Large intestine (tissue), 12 donors: ENCODE measurements at places on chromosomes 2 and 18.

DNA sequence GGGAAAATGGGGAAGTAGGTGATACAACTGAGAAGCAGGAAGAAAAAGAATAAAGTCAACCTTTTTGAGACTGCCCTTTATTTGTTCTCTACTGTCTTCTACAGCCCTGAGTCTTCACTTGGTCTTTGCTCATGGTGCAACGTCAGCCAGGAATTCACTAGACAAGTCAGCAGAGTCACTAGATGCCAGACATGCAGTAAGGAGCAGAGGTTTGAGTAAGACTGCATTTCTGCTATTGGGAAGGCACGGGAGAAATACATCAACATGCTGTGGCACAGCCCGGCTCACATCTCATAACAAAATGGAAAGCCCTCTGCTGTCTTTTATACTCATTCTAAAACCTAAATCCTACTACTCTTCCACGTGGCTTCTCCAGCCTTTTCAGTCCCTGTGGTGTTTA lies 67.1 kb downstream of the PRELID3A start:
- no peak for DNase-seq

DNA sequence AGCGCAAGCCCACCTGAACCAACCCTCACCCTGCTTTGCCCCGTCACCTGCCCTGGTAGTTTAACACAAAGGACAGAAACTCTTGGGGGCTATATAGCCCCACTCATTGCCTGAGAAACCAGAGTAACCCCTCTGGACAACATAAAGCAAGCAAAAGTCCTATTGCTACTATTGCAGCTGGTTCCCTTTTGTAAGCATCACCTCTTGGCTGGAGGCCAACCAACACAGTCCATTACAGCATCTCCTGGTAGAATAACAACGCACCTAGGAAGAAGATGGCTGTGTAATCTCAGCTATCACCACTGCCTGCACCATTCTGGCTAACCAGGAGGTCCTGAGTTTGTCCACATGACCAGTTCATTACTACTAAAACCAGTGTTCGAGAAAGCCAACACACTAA lies 36.4 kb downstream of the FLACC1 start:
- no peak for DNase-seq

GRCh38 chr2:101879466-101879865 lies 112.3 kb upstream of the IL1R2 start:
- no peak for DNase-seq

DNA sequence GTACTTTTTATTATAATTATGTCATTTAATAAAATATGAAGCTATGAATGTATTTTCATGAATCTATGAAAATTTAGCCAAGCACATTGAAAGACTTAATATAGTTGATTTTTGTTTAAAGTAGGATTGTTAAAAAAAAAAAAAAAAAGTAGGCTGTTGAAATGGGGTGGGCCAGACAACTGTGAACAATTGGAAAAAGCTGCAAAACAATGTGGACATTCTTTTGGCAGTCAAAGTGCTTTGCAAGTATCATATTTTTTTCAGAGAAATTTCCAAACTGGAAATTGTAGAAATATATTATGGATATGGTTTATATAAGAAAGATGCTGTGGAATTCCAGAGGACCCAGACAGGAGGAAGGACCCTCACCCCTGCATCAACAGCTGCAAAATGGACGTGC lies 82.1 kb downstream of the ETAA1 start:
- DNase-seq: no peak

- DNase-seq: no peak
Observed at GRCh38 chr18:8501044-8501443, 108.2 kb upstream of the RAB12 start.

GRCh38 chr2:233816771-233817170 lies 37.6 kb downstream of the HJURP start:
- DNase-seq: peak; percentile 82

DNA sequence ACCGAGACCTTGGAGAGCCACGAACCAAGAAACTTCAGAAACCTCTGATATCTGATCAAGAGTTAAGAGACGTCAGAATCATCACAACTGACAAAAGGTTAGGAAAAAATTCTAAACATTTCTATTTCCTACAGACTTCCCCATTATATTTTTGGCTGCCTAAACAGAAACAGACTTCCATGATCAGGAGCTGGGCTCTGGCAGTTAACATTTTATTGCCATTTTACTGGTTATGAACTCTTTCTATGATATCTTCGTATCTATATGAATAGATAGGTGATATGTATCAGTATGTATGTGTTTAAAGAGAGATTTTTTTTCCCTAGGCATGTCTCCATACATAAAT lies 31.1 kb upstream of the PPP1R1C start:
- DNase-seq: no peak

GRCh38 chr18:26689226-26689879 lies 141.0 kb upstream of the KCTD1 start:
- DNase-seq: no peak

GRCh38 chr2:1572638-1573037 lies 159.4 kb downstream of the TPO start:
- DNase-seq: no peak

DNA sequence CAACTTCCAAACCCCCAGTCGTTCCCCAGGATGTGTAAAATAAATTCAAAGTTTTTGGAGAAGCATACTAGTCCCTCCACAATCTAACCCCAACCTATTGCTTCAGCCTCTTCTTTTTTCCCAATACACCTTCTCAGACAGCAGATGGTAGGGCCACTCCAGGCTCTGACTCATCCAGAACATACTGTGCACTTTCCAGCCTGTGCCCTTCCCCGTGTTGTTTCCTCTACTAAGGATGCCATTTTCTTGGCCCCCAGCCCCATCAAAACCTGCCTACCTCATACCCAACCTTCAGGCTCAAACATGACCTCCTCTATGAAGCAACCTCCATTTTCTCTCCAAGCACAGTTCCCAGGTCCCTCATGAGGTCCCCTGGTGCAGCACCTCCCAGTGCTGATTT lies 669.3 kb downstream of the BCL11A start:
- DNase-seq: no peak

GRCh38 chr2:30500699-30501098 lies 53.7 kb downstream of the LCLAT1 start:
- no peak for DNase-seq

DNA sequence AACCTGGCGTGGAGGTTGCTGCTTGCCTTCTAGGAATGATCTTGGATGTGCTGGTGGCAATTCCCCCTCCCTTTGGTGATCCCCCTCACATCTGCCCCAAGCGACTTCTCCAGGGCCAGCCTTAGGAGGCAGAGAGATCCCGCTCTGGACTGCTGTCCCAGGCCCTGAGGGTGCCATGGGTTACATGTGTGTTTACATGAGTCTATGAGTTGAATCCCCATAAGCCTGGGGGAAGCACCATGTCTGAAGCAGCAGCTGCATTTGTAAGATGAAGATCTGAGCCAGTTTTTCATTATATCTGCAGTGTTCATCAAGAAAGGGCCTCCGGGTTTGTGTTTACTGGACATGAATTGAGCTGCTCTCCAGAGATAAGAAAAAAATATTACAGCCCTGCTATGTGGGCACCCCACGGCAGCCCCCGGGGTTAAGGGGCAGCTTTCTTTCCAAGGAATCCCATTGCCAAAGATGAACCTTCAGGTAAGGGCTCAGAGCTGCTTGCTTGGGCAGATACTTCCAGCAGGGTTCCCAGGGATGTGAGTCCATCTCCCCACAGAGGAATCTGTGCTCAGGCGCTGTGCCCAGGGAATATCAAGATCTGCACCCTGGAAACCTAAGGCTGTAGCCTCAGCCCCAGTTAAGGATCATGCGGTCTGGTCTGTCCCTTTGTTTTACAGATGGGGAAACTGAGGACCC lies 46.0 kb downstream of the MRPS5 start:
- DNase-seq: no peak

- DNase-seq: no peak
Observed at GRCh38 chr2:122525336-122525735, 769.9 kb downstream of the TSN start.

DNA sequence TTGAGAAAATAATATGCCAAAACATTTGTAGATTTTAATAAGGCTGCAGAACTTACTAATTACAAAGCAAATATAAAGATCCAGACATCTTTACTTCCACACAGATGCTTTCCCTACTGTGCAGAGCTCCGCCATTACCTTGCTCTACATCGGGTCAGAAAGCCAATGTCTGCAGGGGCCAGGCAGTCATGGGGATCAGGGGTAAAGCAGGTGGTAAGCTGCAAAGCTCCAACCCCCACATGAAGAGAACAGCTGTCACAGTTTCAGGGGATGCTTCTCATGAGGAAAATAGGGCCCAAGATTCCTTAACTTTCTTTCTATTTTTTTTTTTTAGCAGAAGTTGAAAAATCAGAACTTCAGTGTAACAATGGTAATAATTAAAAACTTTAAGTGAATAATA lies 102.7 kb downstream of the DCC start:
- no peak for DNase-seq

- DNase-seq: no peak
Observed at GRCh38 chr2:21627938-21628337, 504.2 kb downstream of the TDRD15 start.

DNA sequence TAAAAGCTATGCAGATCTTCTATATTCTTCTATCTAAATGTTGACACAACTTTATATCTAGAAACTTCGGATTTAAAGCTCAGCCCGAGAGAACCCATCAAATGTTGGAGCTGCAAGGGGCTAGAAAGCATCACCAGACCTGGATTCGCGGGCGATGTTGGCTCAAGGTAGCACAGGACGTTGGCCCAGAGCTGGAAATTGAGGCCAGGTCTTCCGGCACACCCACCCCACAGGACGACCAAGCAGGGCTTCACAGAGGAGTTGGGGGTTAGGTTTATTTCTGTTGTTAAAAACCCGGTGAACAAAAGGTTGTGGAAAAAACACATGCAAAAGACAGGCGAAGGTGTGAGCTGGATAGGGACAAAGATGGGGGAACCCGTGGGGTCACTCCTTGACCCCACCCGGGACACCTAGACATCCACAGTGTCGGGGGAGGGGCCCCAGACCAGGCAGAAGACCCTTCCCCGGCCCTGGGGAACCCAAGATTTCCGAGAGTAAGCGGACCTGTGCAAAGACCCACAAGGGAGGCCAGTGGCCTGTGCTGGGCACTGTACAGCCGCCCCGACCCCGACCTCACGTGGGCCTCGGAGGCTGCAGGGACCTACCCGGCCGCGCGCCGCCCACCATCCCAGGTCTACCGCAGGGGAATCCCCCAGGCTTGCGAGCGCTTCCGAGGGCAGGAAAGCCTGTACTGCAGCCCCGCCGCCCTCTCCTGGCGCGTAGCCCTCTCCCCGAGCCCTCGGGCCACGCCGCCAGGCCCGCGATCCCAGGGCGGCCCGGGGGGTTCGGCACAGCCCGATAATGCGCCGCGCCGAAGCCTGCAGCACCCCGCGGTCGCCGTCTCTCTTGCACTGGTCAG lies 1.8 kb upstream of the AGBL5 start:
- DNase-seq: no peak

DNA sequence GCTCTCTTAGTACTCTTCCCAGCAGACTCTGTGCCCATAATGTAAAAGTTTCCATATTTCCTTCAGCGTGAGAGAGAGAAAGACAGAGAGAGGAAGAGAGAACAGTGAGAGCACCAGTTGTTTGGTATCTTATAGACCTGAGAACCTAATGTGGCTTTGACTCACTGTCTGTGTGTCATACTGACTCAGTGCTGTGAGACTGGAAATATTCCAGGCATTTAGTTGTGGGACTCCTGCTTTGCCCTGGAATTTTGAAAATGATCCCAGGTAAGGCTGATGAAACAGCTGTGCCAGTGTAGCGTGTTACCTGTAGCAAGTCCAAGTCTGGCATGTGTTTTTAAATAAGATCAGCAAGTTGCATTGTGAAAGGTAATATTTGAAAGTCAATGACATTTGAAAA lies 87.9 kb upstream of the KCNH7 start:
- no peak for DNase-seq

DNA sequence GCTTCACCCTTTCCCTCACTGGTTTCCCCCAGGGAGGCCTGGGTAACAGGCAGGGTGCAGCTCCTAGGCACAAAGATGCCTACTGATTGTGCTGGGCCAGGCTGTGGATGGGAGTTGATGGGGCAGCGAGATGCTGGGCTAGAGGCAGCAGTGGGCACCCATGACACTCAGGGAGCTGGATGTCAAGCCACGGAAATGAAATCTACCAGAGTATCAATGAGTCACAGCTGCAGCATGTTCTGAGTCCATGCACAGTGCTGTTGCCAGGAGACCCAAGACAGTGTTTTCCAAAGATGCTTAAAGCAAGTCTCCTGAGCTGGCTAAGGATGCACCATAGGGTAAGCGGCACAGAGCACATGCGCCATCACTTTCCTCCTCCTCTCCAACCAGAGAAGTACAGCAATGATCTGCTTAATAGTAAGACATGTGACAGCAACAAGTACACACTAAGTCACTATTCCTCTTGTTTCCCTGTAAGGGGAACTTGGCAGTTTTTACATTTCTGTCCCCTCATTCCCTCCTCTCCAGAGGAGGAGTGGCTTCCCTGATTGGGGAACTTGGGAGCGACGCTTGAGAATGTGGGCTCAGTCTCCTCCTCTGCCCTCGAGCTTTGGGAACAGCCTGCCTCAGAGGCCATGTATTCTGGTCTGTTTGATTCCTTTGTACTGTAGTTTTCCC lies 57.2 kb downstream of the CDC42EP3 start:
- peak; percentile 16 for DNase-seq

DNA sequence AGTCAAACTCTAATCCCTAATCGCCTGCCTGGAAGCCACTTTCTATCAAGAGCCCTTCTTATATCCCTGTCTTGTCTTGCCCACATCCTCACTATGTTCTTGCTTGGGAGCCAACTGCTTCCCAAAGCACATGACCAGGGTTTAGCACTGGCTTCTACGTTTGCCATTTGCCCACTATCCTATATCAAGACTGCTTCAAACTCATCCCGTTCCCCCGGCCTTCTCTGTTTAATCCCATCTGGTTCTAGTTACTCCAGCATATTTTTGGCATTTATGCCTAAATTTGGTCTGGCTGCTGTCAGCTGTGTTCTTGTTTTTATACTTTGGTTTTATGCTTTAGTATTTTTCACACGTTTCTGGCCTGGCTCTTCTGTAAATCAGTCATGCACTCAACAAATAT lies 40.2 kb downstream of the POLR1A start:
- DNase-seq: no peak

- DNase-seq: no peak
Observed at GRCh38 chr18:69528435-69528834, 127.7 kb downstream of the DOK6 start.

DNA sequence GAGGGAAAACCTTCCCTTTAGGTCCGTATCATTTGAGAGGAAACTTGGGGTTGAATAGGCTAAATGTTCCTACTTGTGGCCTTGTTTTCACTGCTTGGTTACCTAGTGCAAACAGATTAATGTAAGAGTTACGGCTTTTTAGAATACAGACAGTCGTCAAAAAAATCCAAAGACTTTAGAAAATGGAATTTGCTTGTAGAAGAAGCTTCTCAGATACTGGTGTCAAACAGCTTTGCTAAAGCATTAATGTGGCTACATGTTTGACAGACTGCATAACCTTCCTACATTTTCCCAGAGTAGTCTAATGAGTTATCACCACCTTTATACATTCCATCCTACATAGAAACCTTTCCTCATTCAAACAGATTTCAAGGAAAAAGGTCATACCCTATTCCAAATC lies 114.6 kb downstream of the FMNL2 start:
- DNase-seq: no peak
